ENCODE measurements at places on chromosomes 6 and 20.

GRCh38 chr6:16978686-16979085, 123.2 kb upstream of the STMND1 start:
- DNase-seq = no peak

DNA sequence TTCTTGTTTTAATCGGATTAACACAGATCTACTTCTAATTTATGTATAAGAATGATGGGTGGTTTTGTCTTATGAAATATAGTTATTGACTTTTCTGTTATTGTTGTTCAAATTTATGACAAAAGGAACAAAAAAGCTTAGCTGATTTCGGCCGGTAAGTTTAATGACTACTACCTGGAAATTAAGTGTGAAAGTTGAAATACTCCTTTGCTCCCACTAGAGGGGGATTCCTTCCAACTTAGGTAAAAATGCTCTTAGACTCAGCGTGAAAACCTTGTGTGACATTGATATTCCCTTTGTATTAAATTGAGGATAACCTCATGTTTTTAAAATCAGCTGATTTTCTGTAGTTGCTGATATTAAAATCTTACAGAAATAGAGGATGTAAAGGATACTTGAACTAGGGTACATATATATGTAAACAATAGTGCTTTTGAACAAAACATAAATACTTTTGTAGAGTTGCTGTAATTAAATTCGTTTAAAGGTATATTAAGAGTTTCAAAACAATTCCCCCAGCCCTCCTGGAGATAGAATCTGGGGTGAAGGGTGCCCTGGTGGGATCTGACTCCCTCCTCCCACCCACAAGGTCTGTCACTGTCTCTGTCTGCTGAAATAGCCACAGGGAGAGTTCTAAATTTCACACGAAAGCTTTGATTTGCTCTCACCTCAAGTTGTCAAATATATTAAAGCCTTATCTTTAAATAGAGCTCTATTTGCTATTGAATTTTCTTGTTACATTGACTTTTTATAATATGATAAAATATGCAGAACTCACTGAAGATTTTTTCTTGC, 257.5 kb downstream of the ARID1B start:
- no peak for DNase-seq

- DNase-seq = no peak
Observed at GRCh38 chr6:148525453-148525852, 182.8 kb downstream of the SASH1 start.

DNA sequence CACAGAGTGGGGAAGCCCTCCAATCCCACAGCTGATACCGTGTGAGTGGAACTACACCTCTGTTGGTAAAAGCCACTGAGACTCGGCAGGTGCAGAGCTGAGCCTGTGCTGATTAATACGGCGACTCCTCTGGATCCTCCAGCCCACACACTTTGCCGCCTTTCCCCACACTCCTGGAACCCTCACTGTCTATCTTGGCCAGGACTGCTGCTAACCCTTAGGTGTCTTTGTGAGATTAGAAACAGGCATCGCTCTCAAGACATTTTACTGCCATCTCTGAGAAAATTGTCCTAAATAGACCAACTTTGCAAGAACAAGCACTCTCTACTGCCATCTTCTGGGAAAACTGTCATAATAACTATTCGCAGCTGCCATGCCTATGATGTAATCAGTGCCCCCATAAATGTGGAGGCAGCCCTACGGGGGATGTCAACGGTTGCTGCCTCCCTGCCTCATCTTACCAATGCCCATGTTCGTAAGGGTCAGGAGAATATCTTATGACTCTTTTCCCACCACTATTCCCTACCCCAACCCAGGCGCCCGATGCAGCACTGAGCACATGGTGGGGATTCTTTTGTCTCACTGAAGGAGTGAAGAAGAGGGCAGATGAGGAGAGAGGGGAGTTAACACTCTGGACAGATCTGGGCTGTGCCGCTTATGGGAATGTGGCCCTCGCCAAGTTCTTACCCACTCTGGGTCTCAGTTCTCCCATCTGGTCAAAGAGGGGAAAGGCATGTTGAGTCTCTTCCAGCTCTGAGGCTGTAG, 26.1 kb upstream of the KCNB1 start:
- DNase-seq = no peak

DNA sequence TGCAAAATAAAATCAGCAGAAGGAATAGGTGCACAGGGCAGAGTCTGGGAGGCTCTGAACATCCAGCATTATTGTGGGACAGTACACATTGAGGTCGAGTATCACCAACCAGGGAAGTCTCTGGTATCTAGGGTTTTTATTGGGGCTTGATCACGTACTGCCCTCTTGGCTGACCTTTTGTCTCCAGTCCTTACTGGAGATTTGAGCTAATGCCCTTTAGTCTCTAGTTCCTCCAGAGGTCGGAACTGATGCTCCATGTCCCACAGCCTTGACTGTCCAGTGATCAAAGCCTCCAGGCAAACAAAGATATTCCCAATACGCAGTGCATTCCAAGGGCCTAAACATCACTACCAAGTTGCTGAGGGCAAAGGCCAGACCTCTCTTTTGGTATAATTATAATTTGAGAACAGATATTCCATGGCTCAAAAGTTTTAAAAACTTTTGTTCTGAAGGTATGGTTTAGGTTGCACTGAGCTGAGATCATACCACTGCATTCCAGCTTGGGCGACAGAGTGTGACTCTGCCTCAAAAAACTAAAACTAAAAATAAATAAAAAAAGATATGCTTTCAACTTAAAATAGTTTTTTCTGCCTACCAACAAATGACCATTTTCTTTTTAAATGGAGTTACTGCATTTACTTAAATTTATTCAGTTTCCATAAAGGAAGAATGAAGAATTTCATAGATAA, 56.9 kb upstream of the DYNLRB1 start:
- DNase-seq = no peak

GRCh38 chr20:15806105-15806504, 767.1 kb downstream of the KIF16B start:
- DNase-seq = no peak

DNA sequence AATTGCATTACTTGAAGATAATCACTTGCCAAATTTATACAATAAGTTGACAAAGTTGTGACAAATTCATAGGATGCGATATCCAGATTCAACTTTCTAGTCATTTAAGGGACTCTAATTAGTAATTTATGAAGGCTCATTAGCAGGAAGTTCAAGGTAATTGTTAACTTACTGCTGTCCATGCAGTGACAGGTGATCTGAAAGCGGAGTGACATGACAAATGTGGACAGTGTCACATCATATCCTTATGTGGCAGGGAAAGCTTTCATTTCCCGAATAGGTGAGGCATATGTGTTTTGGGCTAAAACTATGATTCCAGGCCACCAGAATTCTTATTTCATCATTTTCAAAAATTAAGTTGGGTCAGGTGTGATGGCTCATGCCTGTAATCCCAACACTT, 115.9 kb upstream of the BMP2 start:
- no peak for DNase-seq

DNA sequence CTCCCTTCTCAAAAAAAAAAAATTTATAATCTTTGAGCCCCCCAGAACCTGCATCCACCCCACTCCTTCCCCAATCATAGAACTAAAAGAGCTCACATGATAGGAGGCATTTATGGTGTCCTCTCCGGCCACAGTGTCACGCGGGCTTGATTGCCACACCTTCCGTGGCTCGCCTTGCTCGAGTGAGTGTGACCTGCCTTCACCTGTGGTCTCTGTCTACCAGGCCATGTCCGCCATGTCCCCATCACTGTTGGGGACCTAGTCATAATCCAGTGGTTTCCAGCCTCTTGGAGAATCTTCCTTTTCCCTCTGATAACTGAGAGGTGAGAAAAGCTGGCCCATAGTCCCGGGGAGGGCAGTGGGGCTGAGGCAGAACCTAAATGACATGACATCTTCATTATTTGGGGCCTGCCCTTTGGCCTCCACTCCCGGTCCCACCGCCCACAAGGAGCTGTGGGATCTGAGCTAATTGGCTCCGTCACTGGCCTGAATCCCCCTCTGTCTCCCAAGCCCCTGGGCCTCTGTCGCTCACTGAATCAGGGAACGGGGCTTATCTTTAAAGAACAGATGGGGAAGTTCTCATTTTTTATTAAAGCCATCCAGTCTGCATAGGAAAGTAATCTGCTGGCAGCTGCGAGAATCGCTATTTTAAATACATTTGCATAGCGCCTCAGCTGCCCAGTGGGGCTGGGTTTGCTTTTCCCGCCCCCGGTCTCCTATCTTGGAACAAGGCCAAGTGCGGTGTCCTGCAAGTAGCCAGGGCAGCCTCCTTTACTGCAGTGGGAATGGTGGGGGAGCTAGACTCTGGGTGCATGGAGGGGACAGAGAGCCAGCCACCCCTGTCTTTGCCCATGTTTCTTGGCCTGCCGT, 197.6 kb upstream of the PMEPA1 start:
- no peak for DNase-seq

DNA sequence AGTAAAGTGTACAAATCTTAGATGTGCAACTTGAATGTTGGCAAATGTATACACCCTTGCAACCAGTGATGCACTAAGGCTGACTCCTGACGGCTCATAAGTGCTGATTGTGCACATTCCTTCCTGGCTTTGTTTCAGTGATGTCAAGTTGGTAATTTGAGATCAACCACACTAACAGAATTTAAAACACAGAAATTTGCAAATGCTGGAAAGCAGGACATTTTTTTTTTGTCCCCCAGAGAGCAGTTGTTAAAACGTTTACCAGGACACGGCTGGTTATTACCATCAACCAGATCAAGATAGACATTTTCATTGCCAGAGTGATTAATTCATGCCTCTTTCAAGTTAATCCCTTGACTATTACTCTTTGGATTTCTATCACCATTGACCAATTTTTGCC, 735.6 kb downstream of the RFPL4B start:
- no peak for DNase-seq

DNA sequence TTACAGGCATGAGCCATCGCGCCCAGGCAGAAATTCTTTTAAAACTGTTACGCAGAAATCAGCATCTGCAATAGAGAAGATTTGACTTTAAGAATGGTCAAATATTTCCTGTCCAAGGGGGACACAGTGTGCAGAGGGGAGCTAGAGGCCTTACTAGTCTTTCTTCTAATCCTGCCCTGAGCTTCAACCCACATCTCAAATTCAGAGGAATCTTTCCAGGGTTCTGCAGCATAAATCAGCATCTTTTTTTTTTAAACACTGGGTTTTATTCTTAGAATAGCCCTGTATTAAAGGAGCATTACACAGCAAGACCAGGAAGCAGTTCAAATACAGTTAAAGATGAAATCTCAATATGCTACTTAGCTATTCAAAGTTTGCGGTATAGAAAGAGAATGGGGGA, 81.1 kb downstream of the DTNBP1 start:
- DNase-seq = no peak

DNA sequence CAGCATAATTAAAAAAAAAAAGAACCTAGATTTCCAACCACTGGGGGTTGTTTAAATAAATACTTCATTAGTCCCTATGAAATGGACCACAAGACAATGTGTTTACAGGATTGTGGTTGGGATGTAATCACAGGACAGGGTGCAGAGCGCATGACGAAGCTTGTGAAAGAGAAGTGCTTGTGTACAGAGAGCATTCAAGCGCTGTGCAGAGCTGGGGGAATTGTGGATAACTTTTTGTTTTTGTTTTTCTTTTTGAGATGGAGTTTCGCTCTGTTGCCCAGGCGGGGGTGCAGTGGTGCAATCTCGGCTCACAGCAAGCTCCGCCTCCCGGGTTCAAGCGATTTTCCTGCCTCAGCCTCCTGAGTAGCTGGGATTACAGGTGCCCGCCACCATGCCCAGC, 22.3 kb downstream of the LAMA5 start:
- no peak for DNase-seq

GRCh38 chr6:40135491-40136072, 201.3 kb upstream of the MOCS1 start:
- no peak for DNase-seq

GRCh38 chr6:35554811-35555210, 42.1 kb upstream of the TULP1 start:
- DNase-seq = no peak

GRCh38 chr6:74631564-74631963, 574.3 kb downstream of the COL12A1 start:
- DNase-seq = no peak

GRCh38 chr6:152981989-152982903, 595 bp downstream of the FBXO5 start:
- DNase-seq = peak; percentile 18

GRCh38 chr6:143961886-143962878, 45.9 kb downstream of the PLAGL1 start:
- no peak for DNase-seq

Data from activated T-cell treated with anti-CD3 and anti-CD28 coated beads for 48 hours (primary cell).